ENCODE measurements at places on chromosomes 13 and 19.

DNA sequence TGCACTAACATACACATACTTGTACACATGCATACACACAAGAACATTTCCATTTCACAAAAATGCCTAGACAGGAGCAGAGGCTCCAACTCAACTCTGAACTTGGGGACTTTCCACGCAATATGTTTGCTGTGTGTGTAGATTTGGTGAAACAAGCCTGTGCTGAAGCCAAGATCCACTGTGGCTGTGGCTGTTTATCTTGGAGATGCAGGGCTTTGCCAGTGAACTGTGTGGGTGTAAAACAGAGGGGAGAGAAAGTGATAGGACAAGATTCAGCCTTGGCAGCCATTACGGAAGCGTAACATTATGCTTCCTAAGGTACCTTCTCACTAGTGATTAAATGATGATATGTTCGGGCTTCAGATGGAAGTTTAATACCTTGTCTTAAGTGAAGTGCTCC, 73.2 kb upstream of the MBNL2 start:
- DNase-seq = no peak

GRCh38 chr13:29855784-29856183, 5.4 kb upstream of the UBL3 start:
- no peak for DNase-seq

- DNase-seq = no peak
Observed at GRCh38 chr13:37529751-37530385, 68.7 kb downstream of the POSTN start.

DNA sequence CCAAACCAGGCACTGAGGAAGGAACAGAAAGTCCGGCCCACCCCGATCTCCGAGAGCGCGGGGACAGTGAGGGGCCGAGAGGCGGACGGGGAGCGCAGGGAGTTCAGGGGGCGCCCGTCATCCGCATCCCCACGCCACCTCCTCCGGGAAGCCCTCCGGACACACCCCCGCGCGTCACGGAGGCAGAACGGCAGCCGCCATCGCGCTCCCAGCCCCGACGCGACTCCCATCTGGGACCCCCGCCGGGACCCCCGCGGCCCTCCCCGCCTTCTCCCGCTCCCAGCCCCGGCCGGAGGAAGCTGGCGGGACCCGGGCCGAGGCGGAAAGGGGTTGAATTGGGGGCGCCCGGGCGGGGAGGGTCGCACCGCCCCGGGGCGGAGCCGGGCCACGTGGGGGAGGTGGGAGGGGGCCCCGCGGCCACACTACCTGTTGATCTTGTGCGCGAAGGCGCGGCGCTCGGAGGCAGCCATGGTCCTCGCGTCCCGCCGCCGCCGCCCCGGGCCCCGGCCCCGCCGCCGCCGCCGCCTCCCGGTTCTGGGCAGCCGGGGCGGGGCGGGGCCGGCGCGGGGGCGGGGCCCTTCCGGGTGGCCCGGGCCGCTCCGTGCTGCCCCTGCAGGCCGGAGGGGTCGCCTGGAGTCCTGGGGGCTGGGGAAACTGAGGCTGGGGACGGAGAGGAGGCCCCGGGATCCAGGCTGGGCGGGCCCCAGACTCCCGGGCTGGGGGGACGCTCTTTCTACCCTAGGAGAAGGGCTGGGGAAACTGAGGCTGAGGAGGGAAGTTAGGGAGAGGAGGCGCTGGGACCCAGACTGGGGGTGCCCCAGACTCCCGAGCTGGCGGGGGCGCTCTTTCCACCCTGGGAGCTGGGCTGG, at the start of gene DOCK6:
Gene DOCK6, minus strand, starts transcription at position 554 of the 869 bp plus-strand sequence. Its CDS starts 84 bp downstream, at position 470.
- DNase-seq = no peak
